ENCODE measurements at places on chromosomes 6 and 20.

DNA sequence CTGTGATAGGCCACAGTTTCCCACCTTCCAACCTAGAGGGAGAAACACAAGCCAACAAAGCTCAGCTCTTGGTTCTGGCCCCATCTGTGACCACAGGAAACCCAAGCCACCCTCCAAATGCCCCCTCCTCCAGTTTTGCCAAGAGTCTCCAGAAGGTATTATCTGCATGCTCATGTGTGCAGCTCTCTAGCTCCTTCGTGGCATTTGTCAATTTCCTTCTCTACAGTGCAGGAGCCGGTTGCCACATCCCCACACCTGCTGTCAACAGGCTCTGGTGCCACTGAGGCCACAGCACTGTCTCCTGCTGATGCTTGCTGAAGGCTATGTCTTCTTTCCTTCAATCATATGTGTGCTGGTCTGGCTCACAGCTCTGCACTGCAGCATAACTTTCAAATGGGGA is 177.2 kb downstream of the CLIC5 start:
- DNase-seq: no peak

DNA sequence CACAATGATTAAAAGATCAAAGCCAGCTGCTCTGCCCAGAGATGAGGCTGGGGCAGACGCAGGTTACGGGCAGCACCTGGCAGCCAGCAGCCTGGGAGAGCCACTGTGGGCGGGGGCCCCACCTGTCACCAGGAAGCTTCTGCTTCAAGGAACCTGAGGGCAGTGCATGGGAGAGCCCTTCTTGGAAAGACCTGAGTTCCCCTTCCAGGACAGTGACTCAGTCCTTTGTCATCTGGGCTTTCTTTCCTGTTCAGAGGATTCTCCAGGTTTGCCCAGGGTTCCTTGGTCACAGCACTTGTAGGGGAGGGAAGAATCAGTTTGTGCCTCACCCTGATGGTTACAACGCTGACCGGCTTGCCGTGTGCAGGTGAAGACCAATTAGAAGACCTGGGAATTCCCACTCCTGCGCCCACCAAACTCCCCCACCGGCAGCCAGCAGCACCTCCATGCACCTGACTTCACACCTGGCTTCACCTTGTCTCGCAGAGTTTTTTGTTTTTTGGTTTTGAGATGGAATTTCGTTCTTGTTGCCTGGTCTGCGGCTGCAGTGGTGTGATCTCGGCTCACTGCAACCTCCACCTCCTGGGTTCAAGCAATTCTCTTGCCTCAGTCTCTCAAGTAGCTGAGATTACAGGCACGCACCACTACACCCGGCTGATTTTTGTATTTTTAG is 2.0 kb downstream of the ZBP1 start:
- DNase-seq: no peak

DNA sequence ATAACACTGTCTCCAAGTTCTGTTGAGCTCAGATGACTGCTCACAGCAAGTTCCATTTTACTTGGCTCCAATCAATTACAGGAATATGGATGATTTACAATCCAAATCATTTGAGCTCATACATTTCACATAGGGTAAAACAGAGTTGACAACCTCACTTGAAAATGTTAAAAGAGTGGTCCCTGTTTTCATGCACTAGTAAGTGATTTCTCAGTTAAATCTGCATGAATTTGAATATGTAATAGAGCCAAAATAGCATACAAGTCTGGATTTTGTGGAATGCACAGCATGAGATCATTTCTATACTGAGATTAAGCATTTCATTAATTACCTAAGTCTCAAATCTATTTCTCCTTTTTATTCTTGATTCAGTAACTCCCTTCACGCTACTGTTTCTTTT is 217.6 kb downstream of the SIM1 start:
- DNase-seq: no peak

DNA sequence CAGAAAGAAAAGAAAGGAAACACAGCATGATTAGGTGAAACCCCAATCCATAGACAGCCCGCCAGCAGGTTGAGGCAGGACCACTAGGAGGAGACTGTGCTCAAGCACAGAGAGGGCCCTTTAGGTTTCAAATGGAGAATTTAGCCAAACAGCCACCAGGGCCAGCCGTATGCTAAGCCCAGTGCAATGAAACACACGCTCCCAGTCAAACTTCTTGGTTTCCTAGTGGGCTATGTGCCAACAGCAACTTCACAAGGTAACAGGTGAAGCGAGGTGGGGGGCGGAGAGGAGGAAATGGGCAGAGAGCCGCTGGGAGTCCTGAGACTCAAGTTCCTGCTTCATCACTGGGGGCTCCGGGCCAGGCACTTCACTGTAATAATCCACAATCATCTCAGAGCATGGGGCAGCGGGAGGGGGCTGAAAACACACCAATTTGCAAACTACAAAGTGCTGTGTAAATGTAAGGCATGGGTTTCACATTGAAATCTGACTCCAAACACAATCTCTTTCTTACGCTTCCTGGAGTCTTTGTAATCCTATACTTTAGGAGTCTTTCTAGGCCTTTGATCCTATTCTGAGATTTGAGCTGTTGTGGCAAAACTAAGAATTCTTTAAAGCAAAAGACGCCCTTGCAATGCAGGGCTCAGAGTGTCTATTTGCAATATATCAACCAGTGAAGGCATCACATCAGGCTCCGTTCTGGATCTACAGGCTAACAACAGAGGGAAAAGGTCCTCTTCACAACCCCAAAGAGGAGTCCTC is 117.3 kb downstream of the OPRM1 start:
- peak; percentile 41 for DNase-seq

- peak; percentile 28 for DNase-seq
These were observed 435 bp downstream of the CENPB start for GRCh38 chr20:3786126-3786484.

GRCh38 chr6:146545581-146545980 is 1.9 kb downstream of the RAB32 start:
- DNase-seq: no peak

GRCh38 chr20:17936286-17936760 is 32.3 kb downstream of the SNX5 start:
- no peak for DNase-seq

- DNase-seq: no peak
These were observed 61.1 kb downstream of the SLC2A10 start for GRCh38 chr20:46770330-46771194.

GRCh38 chr20:62572980-62573379 is 69.3 kb upstream of the SLCO4A1 start:
- no peak for DNase-seq

- no peak for DNase-seq
These were observed 1.5 kb downstream of the MTHFD1L start for GRCh38 chr6:150866991-150867501.

- DNase-seq: no peak
These were observed 1357.3 kb upstream of the EYS start for GRCh38 chr6:67064323-67064722.

- DNase-seq: no peak
These were observed 14.5 kb upstream of the PCMTD2 start for GRCh38 chr20:64241061-64241460.

DNA sequence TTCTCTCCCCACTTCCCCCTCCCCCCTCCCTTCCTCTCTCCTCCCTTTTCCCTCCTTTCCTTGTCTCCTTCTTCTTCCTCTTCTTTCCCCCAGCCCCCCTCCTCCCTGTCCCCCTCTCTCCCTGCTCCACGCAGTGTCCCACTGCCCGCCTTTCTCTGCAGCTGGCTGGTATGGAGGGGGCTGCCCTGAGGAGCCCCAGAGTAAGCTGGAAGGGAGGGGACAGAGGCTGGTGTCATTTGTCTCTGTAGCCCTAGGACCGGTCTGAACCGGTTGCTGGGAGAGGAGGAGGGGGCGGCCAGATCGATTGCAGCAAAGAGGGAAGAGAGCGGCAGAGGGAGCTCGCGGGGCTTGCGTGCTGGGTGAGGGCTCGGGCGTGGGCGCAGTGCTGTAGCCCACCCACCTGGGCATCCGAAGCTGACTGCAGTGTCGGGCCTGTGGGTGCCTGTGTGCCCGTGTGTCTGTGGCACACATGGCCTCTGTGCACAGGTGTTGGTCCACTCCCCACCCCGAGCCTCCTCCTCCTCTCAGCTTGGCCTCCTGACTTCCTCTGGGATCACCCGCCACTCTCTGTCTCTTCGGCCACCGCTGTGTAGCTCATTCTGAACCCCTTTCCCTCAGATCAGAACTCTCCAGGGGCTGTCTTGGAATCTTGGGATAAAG is 50.6 kb downstream of the SRC start:
- DNase-seq: no peak
